ENCODE measurements at places on chromosomes 7 and 10. TPM values are rescaled to one million over a fixed set of nuclear protein-coding genes. Genes with fewer than 3 reads are reported as not detected.

AGAP9 gene
- polyA plus RNA-seq: 4.8 TPM

LDB1 gene
- polyA plus RNA-seq: 65.3 TPM

TDRD1 gene
- 0.04 TPM for polyA plus RNA-seq

JAZF1 gene
- 30.7 TPM for polyA plus RNA-seq

- DNase-seq: no peak
Observed at GRCh38 chr10:84428711-84429110, 100.3 kb downstream of the CCSER2 start.

DNA sequence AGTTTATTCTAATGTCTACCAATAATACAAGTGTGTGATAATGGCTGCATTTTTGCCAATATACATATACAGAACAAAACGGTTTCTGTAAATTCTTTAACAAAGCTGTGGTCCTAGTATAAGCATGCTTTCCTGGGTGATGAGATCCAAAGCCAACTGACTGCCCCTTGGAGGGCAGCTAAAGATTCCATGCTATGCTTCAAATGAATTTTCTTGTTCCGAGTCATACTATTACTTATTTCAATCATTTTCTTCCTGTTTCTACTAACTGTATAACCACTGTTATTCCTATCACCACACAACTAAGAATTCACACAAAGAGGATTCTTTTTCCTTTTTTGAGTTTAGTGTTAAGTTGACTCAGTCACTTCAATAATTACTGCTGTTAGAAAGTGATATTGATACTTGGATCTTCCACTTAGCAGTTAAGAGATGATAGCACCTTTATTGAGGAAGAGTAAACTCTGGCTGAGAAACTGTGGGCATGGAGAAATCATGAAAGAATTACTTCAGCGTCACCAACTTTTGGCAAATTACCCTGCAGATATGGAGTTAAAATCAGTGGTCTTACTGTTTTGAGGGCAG, 197.5 kb downstream of the ARL4A start:
- no peak for DNase-seq

DNA sequence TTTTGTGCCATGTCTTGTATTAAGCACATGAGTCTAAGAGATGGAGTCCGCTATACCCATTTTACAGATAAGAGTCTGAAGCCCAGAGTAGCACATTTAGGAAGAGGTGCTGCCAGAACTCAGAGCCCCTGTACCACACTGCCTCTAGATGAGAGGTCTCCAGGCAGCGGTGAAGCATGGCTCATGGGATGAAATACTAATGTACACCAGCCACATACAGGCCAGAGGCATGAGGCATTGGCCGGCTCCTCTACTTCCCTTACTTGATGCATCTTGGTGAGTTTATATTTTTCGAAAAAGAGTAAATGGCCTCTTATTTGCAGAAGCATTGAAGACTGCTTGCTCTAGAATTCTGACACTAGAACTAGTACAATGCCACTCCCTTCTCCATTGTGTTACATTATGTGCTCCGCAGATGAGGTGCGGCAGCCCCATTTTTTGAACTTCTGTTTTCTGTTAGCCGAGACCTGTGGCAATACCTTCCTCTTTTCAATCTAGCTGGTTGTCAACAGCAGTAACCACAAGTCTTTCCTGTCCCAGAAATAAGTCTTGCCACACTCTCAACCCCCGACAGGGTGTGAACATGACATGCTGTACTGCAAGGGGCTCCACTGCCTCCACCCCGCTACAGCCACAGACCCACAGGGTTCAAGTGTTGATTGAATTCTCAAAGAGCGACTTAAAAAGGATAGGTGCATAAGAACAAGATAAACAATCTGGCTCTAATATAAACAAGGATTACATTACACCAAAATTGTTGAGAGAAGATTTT, 145.3 kb downstream of the CELF2 start:
- no peak for DNase-seq

- DNase-seq: no peak
Observed at GRCh38 chr7:27159266-27160144, 3.0 kb upstream of the HOXA7 start.

DNA sequence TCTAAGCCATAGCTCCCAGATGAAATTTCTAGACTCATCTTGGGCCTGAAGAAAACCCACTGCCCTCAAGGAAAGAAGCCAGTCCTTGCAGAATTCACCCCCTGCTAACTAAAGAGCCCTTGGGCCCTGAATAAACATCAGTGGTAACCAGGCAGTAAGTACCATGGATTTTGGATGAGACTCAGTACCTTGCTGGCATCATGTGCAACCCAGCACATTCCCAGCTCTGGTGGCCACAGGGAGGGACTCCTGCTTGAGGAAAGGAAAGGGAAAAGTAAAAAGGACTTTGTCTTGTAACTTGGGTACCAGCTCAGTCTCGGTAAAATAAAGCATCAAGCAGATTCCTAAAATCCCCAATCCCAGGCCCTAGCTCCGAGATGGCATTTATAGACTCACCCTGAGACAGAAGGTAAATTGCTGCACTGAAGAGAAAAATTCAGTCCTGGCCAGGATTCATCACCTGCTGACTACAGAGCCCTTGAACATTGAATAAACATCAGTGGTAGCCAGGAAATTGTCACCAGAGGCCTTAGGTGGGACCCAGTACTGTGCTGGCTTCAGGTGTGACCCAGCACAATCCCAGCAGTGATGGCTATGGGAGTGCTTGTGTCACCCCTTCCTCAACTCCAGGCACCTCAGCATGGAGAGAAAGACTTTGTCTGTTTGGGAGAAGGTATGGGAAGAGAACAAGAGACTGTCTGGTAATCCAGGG, 31.2 kb upstream of the SFTPD start:
- DNase-seq: no peak
